ENCODE measurements at places on chromosomes 11 and 22.
A peak's percentile ranks its signal among the peaks of the same experiment; 100 is the strongest.

DNA sequence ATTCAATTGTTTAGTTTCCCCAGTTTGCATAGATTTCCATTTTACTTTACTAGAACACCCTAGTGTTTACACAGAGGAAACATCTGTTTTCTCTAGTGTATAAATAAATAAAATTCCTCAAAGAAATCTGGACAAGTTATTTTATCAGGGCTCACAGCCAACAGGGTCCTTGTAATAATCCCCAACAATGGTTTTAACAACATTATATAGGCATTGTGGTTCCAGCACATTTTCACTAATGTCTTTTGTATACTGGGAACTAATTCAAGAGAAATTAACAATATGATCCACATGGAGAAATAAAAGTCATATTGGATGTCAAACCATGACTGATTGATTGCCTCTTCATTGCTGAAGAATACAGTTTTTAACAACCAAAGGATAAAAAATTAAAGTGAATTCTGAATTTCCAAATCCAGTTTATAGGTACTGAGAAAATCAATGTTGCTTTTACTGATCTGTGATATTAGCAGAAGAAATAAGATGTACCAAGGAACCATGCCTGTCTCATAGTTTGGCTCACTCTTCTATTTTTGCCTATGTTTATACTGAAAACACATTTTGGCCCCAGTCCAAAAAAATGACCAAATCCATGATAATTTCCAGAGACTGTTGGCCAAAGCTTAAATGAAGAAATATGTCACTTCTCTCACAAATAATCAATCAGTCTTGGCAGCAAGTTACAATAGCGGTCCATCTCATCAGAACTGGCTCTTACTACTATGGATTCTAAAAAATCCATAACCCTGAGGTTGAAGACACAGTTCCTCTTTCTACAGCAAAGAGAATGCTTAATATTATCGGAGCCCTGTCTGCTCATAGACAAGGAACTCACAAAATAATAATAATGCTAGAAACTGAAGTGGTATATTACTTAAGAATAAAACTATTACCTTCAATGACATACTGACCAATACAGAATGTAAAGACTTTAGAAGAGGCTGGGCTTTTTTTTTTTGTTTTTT, 1.4 kb upstream of the MS4A13 start:
- DNase-seq: no peak

DNA sequence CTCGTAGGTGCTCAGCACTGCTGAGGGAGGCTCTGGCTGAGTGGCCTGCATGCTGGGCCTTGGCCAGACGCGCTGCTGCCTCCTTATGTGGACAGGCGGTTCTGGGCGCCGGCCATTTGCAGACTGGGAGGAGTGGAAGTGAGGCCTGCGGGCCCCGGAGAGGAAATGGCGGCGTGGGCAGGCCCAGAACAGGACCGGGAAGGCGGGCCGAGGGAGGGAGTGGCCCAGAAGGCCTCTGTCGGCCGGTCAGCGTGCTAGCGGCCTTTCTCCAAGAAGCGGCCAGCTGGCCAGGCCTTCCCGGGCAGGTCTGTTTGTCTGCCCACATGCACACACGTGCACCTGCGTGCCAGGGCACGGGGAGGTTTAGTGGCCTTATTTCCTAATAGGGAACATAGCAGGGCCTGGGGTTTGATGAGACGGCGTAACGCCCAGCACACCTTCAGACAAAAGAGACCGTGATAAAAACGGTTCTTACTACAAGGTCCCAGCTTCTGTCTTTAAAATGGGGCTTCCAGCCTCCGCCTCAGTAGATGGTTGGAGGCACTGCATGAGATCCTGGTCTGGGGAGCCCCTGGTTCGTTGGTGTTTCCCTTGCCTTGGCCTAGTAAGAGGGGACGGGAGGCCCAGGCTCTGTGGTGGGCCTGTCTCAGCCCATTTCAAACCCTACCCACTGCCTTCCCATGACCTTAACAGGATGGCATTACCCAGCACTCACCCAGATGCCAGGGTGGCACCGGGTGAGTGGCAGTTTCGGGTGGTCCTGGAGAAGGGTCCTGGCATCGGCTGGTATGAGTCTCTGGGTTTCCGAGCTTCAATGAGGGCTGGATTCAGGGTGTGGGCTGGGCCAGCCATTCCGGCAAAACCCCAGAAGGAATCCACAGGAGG, 65.1 kb upstream of the PPARA start:
- peak; percentile 81 for DNase-seq

DNA sequence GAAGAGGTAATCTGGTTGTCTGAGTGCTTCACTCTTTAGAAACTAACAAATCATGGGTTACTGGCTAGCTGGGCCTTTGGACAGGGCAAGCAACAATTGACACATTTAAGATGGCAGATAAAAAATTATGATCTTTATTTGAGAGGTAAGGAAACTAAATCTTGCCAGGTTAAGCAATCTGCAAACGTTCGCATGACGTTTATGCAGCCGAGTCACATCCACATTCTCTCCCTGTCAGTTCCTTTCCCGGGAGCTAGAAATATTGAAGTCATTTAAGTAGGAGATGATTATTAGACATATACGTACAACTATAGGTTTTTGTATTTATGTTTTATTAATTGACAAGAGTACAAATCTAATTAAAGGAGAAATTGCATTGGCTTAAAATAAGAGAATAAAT, 57.4 kb upstream of the RCN1 start:
- DNase-seq: no peak

- no peak for DNase-seq
Observed at GRCh38 chr11:92130421-92130831, 94.2 kb upstream of the FAT3 start.

DNA sequence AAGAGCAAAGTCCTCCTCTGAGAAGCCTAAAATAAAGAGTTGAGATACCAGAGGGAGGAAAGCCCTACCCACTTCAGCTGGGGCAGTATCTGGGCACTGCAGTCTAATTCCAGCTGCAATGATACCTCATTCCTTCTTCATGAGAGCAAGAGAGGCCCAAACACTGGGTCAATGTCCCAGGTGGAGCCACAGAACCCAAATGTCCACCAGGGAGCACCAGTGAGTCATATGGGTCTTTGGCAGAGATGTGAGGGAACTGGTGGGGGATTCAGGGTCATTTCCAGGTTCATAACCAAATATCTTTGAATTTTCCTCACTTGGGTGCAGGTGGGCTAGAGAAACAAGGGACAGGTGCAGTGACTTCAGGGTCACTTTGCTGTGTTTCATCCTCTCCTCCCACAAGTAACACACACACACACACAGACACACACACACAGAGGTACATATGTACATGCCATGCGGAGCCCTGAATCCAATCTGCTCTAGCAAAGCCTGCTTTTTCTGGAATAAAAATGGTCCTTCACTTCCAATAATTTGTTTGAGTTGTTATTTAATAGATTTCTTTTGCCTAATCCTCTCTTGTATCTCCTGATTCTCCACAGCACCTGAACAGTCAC, 585.4 kb downstream of the SOX6 start:
- peak; percentile 54 for DNase-seq

DNA sequence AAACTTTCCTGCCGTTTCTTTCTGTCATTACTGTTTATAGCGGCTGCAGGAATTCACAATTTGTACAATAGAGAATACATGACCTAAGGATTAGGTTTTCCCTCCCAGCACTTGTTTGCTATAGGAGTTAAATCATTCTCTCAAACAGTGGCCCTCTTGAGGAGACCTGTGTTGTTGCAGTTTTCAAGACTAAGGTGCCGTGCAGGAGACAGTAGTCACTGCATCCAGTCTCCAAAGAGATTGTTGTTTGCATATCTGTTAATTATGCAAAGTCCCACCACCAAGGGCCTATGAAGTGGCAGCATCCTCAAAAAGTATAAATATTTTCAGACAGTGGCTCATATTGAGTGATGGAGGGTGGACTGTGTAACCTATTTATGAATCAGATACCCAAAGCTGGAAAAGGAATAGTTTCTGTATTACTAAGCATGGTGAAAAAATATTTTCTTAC, 2.3 kb downstream of the PRSS23 start:
- DNase-seq: no peak

DNA sequence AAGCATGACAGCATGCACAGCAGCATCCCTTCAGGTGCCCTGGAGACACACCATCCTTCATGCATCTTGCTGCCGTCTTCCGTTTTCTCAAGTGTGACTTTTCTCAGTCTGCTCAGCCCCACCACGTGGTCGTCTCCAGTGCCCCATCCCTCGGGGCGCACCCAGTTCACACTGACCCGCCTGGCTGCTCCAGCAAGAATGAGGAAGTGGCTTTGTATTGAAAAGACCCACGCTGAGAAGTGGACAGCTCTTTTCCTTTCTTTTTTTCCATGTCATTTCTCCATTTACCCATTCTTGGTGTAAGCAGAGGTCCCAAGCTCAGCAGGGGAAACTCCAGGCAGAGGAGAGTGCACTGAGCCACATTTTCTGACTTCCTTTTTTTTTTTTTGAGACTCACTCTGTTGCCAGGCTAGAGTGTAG, 14.5 kb downstream of the SERPINH1 start:
- peak; percentile 69 for DNase-seq

- no peak for DNase-seq
Observed at GRCh38 chr11:1206391-1207271, 16.2 kb upstream of the MUC5B start.

DNA sequence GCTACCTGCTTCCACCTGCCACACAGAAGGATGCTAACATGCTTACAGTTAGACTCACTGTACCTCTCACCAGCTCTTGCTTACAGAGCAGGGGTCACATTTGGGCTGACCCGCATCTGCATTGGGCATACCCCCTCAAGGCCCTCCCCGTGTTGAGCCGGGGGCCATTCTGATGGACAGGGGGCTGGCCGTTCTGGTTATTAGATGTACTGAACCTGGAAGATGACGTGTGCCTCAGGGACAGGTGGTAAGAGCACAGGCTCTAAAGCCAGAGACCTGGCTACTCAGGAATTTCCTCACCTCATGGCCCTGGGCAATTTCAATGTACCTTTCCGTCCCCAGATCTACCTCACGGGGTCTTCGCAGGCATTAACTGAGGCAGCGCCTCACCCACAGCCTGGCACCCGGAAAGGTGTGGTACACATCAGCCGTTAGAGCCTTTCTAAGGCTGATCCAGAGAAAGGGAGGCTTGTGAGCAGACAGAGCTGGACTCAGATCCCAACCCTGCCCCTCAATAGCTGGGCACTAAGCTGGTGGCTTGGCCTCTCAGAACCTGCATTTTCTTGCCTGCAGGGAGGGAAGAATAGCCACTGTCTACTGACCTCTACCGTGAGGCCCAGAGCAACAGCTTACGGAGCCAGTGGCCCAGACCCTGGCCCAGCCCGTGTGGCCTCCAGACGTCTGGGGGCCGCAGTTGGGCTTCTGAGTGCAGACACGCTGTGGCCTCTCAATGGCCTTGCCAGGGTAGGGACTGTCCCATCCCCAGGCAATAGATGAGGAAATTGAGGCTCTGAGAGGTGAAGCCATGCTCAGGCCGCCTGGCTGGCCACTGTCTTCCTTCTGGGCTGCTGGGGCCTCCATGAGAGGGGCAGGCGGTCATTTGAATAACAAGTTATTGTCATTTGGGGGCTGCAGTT, 100.6 kb downstream of the MORC2 start:
- no peak for DNase-seq

DNA sequence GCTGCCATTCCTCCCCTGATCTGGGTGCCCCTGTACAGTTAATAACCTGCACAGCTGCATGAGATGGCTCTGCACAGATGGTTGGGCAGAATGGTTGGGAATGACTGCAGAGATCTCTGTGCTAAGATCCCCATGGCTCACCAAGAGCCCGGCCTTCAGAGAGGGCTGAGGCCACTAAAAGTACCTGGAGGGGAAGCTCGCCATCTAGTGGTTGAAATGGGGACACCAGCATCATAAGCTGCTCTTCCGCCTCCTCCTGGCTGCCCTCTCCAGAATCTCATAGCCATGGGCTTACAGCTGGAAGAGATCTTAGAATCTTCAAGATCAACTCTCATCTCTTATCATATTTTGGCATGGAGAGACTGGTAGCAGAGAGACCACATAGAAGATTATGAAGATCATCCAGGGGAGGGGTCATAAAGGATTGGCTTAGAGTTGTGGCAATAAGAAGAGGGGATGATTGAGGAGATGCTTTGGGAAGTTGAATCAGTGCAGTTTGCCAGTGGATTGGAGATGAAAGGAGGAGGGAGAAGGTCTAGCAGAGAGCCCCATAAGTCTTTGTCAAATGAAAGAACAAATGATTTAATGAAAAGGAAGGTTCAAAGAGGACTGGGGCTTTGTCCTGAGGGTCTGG, 22.0 kb upstream of the TLCD5 start:
- DNase-seq: peak; percentile 86

- DNase-seq: no peak
Observed at GRCh38 chr11:44475114-44475686, 90.3 kb upstream of the CD82 start.

DNA sequence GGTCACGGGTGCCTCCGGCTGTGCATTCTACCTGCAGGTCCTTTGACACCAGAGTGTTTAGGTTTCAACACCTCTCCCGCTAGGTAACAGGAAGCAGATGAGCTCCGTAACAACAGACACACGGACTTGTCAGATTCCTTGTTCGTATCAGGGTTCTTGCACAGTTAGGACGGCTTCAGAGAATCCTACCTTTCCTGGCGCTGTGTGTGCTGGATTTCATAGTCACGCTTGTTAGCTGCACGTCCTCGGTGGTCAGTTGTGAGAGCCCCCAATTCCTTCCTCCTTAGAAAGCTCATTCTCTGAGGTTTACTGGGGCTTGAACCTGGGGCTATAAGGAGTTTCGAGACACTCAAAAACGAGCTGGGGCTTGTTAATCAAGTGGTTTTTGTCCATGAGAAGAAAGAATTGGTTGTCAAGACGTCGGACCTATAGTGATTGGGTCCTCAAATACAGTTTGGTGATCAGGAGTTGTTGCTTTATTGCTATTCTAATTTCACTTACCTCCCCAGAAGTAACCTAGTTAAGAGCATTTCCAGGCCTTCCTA, 664 bp downstream of the DDB2 start:
- DNase-seq: no peak

GRCh38 chr11:98600786-98601773, 419.7 kb upstream of the CNTN5 start:
- no peak for DNase-seq

- DNase-seq: peak; percentile 96
Observed at GRCh38 chr22:19066531-19067271, 55.5 kb downstream of the DGCR2 start.

- DNase-seq: no peak
Observed at GRCh38 chr11:109308551-109308950, 113.4 kb upstream of the C11orf87 start.

- DNase-seq: no peak
Observed at GRCh38 chr11:32312206-32312817, 123.0 kb downstream of the WT1 start.

- peak; percentile 25 for DNase-seq
Observed at GRCh38 chr11:65595131-65595530, 469 bp downstream of the KCNK7 start.

GRCh38 chr11:617199-617911, 1.6 kb upstream of the IRF7 start:
- no peak for DNase-seq

All from AG20443 (cell line).